ENCODE measurements at places on chromosomes 7 and 10.

DNA sequence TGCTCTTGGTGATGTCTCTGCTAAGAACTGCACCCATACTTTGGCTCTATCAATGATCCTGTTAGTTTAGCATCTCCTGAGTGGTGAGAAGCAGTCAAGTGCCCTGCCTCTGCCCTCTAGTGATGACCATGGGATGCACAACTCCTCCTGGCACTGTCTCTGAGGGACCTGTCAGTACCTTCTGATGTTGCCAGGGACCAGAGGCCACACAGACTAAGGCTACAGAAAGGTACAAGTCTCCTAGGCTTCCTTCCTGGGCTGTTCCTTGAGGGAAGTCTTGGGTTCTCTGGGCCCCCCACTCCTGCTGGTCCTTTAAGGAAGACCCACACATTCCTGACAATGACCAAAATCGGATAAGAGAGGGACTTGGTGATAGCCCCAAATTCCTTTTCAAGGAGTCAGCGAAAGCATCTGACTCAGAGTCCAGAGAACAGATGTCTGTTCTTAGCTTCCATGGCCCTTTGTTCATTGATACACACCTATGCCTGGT lies 15.3 kb downstream of the NKX2-3 start:
- DNase-seq = peak; percentile 44

- DNase-seq = peak; percentile 81
Observed at GRCh38 chr10:103448746-103449145, 3.4 kb downstream of the CALHM2 start.

GRCh38 chr10:128835361-128835760 lies 631.7 kb upstream of the MGMT start:
- DNase-seq = no peak

GRCh38 chr10:92690211-92690914 lies 608 bp downstream of the HHEX start:
- DNase-seq = peak; percentile 73

DNA sequence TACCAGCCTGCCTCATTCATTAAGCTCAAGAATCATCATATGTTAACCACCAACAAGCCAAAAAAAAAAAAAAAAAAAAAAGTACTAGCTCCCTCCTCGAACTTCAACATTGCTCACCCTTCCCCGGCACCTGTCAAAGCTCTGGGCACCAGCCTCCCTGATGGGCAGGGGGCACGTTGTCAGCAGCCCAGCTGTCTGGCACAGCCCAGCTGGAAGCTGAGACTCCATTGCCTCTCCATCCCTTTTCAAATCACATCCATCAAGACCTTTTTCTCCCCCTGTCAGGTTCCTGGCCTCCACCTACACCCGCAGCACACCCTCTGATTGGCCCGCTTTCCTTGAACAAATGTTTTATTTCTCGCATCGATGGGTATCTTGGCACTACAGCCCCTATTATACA lies 913.3 kb upstream of the AUTS2 start:
- DNase-seq = no peak

GRCh38 chr10:3654496-3654895 lies 130.5 kb downstream of the KLF6 start:
- DNase-seq = peak; percentile 20

- DNase-seq = peak; percentile 87
Observed at GRCh38 chr10:986137-986825, 2.0 kb upstream of the GTPBP4 start.

GRCh38 chr7:26583094-26583648 lies 281.2 kb downstream of the SKAP2 start:
- no peak for DNase-seq

DNA sequence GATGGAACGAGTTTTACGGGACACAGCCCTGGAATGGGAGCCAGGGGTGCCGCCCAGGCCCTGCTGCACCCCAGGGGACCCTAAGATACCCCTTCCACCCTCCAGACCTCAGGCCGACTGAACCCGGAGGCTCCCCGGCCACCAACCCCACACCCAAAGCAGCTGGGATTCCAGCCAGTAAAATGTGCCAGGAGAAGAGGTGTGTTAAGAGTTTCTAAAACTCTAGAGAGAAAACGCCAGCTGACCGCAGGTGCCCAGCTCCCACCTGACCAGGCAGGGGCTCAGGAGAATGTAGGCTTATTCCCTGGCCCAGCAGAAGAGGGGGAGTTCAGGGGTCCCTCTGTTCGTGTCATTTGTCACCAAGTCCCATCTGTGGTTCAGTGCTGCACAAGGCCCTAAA lies 17.5 kb downstream of the NUDT1 start:
- no peak for DNase-seq

- peak; percentile 65 for DNase-seq
Observed at GRCh38 chr7:17185690-17186070, 112.8 kb upstream of the AHR start.

DNA sequence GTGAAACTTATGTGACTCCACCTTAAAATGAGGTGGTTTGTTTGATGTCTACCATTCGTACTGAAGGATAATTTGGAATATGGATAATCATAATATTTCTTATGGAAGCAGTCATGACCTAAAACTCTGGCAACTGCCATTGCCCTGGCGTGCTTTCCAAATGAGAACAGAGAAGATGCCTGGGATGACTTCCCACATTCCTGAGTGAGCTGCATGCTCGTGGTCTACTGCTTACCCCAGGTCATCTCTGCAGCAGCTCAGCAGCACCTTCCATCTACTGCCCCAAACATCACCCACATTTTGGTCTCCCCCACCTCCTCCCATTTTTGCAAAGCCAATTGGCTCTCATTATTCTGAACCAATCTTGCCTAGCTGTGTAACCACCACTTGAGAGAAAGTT lies 40.1 kb downstream of the LYZL1 start:
- peak; percentile 54 for DNase-seq

- peak; percentile 85 for DNase-seq
Observed at GRCh38 chr7:101244375-101245146, at the start of gene FIS1. FIS1 (minus strand) TSS chr7:101245081; CDS start chr7:101245004, 77 bp downstream.

GRCh38 chr10:64093946-64094535 lies 572.8 kb downstream of the REEP3 start:
- no peak for DNase-seq

- no peak for DNase-seq
Observed at GRCh38 chr10:69732826-69733150, 68.9 kb upstream of the COL13A1 start.

- no peak for DNase-seq
Observed at GRCh38 chr7:22900101-22900500, 77.5 kb upstream of the TOMM7 start.

- DNase-seq = peak; percentile 46
Observed at GRCh38 chr7:106126170-106126938, 14.2 kb upstream of the SYPL1 start.

GRCh38 chr10:75959209-75959608 lies 527.8 kb downstream of the LRMDA start:
- DNase-seq = peak; percentile 62

DNA sequence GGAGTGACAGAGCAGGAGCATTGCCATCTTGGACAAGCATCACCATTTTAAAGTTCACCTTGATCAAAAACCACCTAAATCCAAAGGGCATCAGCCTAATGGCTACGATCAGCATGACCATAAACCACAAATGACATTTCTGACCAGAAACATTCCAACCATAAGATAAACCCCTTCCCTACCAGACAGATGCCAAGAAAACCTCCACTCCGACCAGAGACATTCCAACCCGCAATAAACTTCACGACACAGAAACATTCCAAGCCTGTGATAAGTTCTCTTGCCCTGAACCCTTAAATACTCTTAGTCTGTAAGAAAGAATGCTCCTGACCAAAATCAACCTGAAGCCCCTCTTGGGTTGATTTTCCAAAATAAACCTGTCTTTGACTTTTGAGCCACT lies 606.9 kb downstream of the POM121L12 start:
- DNase-seq = no peak

DNA sequence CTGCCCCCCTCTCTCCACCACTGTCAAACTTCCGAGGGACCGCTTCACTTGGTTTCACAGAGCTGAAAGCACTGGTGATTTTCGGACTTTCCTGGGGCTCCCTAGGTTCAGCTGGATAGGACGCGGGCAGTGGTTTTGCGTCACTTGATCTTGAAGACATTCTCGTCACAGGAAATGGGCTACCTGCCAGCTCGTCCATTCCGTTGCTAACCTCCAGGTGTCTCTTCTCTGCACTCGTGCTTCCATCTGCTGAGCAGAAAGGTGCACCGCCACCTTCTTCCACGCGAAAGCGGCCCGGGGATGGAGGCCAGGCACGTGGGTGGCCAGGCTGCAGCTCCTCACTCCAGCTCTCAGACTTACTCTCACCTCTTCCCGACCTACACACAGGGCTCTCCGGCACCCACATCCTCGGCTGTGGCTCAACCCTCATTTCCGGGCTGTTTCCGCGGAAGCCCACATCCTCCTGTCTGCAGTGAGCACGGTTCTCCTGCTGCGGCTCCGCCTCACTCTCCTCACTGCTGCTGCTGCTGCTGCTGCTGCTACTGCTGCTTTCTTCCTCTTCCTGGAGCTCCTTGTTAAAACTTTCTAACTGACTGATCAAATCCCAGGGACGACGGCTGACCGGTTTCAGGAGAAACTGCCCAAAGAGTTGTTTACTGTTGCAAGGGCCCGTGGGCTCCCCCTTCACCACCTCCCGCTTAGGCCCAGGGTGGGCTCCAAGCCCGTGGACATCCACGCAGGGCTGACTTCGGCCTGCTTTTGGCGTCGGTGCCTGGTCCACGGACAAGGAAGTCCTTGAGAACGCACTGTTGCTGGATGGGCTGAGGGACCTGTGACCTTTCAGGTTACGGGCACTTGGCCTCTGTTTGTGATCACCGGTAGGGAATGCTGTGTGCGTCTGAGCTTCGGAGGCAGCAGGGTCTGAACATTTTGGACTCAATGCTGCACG lies 32.1 kb downstream of the JCAD start:
- DNase-seq = no peak

GRCh38 chr7:33750177-33750576 lies 155.2 kb upstream of the BMPER start:
- peak; percentile 35 for DNase-seq

GRCh38 chr7:133358708-133359107 lies 105.8 kb downstream of the EXOC4 start:
- DNase-seq = peak; percentile 47

DNA sequence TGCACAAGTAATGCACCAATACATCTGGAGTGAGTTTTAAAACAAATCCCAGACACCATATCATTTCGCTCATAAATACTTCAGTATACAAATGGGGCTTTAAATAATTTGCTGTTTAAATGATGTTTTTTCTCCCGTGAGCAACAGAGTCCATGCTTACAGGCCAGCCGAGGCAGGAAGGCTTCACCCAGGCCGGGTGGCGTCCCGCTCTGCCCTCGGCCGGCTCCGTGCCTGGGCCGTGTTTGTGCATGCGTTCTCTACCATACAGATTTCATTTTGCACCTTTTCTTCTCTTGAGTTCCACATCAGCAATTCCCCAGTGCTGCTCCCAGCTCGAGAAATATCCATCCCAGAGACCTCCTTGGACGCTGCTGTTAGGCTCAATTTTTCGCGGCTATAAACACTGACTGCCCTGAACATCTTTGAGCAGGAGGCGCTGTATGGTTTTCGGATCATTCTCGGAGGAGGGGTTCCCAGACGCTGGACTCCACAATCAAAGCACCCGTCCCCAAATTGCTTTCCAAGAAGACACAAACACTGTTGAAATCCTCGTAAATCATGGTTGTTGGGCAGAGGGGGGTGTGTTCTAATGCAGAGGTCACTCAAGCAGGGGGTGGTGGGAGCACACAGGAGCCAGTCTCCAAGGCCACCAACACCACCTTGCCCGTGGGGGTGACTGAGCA lies 91.6 kb downstream of the MICALL2 start:
- no peak for DNase-seq

- no peak for DNase-seq
Observed at GRCh38 chr10:49707585-49707984, 28.1 kb downstream of the C10orf53 start.

DNA sequence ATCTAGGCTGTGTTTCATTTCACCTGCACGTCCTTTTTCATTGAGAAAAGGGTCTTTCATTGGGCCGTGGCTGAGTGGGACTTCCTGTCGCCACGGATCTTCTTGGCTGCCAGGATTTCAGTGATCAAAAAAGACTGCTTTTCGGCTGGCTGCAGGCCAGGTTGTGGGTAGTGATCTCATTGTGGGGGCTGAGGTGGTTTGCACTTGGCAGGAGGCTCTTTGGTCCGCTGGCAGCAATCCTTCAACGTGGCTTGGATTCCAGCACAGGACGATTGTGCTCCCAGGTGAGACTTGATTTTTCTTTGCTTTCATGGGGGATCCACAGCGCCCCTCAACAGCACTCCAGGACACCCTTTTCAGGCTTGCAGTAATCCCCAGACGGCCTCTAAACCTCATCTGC lies 29.0 kb upstream of the ZNF273 start:
- DNase-seq = no peak

- DNase-seq = no peak
Observed at GRCh38 chr10:124117833-124118232, 24.4 kb upstream of the CHST15 start.

GRCh38 chr10:66349726-66350125 lies 576.1 kb upstream of the LRRTM3 start:
- no peak for DNase-seq

- DNase-seq = no peak
Observed at GRCh38 chr7:96316949-96317348, 4.9 kb downstream of the SLC25A13 start.

DNA sequence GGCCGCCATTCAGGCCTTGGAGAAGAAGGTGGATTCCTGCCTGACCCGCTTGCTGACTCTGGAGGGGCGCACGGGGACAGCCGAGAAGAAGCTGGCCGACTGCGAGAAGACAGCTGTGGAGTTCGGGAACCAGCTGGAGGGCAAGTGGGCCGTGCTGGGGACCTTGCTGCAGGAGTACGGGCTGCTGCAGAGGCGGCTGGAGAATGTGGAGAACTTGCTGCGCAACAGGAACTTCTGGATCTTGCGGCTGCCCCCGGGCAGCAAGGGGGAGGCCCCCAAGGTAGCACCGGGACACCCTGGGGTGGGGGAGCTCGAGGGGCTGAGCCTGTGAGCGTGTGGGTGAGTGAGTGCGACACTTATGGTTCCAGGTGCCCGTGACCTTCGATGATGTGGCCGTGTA lies 4.5 kb downstream of the ZNF783 start:
- no peak for DNase-seq

- no peak for DNase-seq
Observed at GRCh38 chr7:12722636-12723605, 35.5 kb downstream of the ARL4A start.

DNA sequence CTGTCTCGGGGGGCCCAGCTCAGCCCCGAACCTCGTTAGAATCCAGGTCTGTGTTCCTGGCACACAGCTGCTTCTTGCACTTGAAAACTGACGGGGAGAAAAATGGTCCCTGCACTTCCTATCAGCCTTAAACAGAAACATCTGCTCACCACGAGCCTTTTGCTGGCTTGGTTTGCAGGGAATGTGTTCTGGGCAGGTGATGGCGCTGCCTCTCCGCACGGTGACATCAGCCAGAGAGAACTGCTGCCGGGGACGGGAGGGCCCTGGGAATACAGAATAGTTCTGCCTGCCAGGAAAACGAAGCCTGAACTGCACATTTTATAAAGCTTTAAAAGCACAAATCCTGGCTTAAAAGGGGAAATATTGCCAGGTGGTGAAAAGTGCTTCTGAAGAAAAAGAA lies 622.5 kb downstream of the TYW1 start:
- no peak for DNase-seq

Measured in amniotic epithelial cell (primary cell).